ENCODE measurements at places on chromosomes 12 and 14. TPM values are rescaled to one million over a fixed set of nuclear protein-coding genes. Genes with fewer than 3 reads are reported as not detected.

The PZP gene
- not detected for polyA plus RNA-seq

The CNTN1 gene
- 0.19 TPM for polyA plus RNA-seq

GRCh38 chr14:64891839-64892375, 12.2 kb upstream of the SPTB start:
- DNase-seq = peak; percentile 34

DNA sequence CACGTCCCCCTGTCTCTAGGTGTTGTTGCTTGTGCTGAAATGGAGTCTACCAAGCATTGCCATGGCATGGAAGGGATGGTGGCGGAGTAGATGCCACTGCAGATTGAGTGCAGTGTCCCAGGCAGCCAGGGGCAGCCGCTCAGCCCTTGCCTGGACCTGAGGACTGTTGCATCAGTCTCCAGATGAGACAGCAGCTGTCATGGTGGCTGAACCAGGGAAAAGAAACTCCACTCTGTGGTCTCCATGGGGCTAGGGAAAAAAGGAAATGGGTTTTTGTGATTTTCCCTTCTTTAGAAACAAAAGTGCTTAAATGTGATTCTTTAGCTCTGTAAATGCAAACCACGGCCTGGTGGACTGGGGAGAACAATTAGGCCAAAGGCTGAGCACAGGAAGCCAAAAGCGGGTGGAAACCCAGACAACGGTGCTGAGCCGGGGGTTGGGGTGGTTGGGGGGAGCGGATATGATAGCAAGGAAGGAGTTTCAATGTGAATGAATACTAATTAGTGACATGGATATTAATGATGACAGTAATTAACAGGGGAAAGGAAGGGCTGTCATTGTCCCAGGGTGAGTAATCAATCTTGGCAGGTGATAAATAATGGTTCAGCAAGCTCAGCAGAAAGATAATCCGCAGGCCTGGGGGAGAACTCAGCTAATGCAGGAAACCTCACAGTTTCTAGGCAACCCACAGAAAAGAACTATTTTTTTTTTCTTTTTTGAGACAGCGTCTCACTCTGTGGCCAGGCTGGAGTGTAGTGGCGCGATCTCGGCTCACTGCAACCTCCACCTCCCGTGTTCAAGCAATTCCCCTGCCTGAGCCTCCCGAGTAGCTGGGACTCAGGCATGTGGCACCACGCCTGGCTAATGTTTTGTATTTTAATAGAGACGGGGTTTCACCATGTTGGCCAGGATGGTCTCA, 442.6 kb downstream of the DPF3 start:
- no peak for DNase-seq

DNA sequence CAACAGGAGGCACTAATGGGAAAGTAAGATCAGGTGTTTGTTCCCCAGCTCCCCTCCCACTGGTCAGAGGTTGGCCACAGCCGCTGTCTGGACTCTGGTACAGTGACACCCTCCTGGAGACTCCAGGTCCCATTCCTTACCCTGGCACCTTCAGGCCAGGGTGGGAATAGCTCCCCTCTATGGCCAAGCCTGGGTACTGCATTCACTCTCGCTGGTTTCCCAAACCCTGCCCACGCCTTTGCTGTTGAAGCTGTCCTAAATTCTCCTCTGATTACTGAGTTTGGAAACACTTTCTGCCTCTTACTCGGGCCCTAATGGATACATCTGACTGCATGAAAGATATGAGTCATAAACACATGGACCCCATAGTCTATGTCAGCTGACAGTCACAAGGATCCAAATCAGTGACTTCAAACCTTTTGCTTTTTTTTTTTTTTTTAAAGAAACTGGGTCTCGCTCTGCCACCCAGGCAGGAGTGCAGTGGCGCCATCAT, 17.9 kb downstream of the HRK start:
- DNase-seq = peak; percentile 27

DNA sequence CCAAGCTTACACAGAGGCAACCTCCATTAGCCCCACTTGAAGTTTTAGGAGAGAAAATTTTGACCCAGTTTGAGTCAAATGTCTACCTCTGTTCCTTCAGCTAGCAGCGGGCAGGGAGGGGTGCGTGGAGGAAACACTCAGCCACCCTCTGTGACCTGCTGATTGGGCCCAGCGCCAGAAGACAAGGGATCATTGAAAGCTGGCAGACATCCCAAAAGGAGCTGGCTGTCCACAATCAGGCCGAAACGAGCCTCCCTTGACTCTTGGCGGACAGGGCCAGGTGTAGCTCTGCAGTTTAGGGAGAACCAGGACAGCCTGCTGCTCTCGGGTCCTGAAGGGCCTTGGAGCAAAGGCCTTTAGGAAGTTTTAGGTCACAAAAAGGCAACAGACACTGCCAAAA, 41.3 kb downstream of the CD9 start:
- no peak for DNase-seq

DNA sequence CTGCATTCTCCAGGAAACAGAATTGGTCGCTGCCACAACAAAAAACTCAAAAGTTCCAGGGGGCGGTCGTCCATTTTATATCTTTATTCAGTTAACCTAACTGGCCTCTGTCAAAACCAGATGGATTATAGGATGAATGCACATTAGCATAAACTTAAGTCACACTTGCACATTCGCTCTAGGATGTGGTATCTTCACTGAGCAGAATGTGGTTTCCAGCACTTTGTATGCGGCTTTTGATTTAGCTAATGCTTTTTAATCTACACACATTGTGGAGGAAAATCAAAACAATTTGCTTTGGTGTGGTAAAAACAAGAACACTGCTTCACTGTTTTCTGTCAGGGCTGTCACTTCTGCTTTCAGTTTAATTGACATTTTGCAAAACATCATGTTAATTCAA, 4.5 kb downstream of the TAS2R50 start:
- DNase-seq = no peak

DNA sequence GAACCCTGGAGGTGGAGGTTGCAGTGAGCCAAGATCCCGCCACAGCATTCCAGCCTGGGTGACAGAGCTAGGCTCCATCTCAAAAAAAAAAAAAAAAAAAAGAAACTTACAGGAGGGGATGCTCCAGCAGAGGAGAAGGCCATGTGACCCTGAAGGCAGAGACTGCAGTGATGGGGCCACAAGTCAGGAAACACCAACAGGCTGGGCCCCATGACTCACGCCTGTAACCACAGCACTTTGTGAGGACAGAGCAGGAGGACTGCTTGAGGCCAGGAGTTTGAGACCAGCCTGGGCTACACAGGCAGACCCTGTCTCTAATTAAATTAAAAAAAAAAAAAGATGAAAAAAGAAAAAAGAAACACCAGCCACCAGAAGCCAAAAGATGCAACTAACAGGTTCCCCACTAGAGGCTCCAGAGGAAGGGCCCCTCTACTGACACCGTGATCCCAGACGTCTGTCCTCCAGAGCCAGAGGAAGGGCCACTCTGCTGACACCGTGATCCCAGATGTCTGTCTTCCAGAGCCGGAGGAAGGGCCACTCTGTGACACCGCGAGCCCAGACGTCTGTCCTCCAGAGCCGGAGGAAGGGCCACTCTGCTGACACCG, 9.1 kb upstream of the GLT1D1 start:
- DNase-seq = no peak

- no peak for DNase-seq
Measured at GRCh38 chr12:27468241-27468640, 21.7 kb downstream of the SMCO2 start.

- DNase-seq = no peak
Measured at GRCh38 chr14:60812987-60813386, 78.4 kb downstream of the MNAT1 start.

GRCh38 chr14:95328729-95329503, 9.2 kb upstream of the CLMN start:
- no peak for DNase-seq

DNA sequence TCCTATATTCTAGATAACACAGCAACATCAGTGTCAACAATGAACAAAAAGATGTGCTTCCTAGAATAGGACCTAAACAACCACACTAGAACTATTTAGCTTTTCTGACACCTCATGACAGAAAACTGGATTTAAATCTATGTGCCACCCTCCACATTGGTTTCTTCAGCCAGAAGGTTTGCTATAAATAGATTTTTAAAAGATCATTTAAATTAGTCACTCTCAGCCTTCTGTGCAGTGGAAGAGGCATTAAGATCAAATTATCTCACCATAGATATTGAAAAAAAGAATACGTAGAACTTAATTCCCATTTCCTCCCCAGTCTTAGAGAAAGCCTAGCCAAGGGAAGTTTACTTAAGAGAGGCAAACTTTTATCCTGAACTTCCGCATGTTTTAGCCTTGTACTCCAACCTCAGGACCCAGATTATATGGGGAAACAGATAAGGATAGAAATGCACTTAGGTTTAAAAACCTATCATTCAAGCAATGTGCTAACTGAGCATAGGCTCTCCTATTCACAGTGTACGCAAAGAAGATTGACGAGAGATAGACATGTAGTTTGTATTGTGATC, 59.6 kb downstream of the NELL2 start:
- DNase-seq = no peak

DNA sequence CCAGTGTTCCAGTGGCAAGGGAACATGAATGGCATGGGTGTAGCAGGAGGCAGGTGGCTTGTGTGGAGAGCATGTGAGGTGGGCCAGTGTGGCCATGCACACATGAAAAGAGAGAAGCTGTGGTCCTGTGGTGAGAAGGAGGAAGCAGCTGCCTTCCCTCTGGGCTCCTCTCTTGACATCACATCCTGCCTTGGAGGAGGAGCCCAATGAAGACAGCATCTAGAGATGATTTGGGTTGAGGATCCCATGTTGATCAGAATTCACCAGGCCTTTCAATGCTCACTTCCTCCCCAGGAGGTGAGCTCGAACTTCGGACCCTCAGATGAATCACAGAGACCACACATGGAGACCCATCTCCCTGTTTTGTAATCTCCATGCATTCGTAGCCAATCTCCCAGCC, 82.6 kb downstream of the LRRC74A start:
- no peak for DNase-seq

GRCh38 chr14:76257842-76258397, 106.2 kb downstream of the GPATCH2L start:
- no peak for DNase-seq

DNA sequence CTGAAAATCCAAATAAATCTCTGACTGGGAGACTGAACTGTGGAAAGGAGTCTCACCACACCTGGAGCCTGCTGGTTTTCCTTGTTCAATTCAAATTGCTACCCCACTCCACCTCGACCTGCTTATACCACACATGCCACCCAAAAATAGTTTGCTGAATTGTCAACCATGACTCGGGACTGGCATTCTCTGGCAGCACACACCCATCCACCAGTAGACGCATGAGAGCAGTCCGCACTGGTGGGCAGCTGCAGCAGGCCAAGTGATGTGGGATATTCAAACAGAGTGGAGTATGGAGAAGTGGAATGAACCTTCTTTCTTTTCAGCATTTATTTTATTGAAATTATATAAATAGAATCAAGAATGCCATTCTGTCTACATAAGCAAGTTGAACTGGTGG, 38.7 kb upstream of the SYCP3 start:
- no peak for DNase-seq

DNA sequence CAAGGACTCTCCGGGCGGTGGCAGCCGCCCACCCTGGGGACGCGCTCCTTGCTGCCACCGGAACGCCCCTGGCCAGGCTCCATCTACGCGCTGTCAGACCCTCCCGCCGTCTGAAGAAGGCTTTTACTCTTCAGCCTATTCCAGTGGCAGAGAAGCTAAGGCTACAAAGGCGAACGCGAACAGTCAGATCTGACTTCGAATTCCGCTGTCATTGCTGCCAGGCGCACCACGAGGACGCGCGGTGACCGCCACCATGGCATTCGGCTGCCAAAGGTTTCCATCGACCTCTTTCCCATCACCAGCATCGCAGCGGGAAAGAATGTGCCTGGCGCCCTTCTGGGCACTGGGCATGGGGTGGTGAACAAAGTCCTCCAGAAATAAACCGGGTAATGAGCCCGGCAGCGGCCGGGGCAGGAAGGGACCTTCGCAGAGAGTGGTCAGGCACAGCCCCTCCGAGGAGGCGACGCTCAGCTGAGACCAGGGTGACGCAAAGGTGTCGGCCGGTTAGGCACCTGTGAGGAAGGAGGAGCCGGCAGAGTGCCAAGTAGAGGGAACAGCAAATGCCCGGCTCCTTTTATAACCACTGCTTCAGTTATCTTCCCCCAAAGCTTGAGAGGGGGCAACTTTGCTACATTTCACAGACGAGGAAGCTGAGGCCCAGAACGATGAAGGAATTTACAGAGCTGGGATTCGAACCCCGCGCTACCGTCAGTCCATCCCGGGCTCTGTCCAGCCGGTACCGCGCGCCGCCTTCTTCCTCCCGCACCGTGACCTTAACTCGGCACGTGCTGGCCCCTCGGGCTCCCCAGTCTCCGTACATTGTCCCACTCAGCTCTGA, 1.9 kb upstream of the RFX4 start:
- DNase-seq = no peak

- no peak for DNase-seq
Measured at GRCh38 chr14:68787092-68787992, 5.5 kb downstream of the ZFP36L1 start.

GRCh38 chr14:34319140-34319539, 142.9 kb downstream of the SPTSSA start:
- DNase-seq = no peak

GRCh38 chr14:48622980-48623379, 947.6 kb upstream of the MDGA2 start:
- no peak for DNase-seq

DNA sequence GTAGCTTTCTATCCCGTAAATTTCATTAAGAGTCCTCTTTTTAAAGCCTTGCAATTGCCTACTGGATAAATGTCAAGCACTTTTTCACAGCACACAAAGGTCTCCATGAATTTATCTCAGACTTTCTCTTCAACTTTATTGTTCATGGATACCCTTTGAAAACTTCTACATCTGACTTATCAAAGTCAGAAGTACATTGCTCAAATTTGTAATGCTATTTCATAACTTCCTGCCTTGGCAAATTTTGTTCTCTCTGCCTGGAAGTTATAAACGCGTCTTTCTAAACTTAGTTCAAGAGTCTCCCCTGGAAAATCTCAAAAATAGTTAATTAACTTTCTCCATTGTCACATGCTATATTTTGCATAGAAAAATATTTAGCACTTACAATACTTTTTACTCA, 55.9 kb upstream of the RERGL start:
- DNase-seq = no peak

- no peak for DNase-seq
Measured at GRCh38 chr12:81668475-81668874, 90.7 kb downstream of the PPFIA2 start.
